Astrocyte of the spinal cord (primary cell): ENCODE measurements at places on chromosomes 1 and 21.

- peak; percentile 67 for DNase-seq
Observed at GRCh38 chr1:33986390-33987095, 122.7 kb downstream of the HMGB4 start.

GRCh38 chr1:245829826-245830225 is 675.0 kb downstream of the KIF26B start:
- DNase-seq: no peak

- no peak for DNase-seq
Observed at GRCh38 chr1:13513895-13514546, at the start of gene LRRC38. Gene LRRC38, minus strand, starts transcription at chr1:13514003. Its CDS starts 410 bp downstream, at chr1:13513593.

GRCh38 chr1:107525961-107526360 is 385.1 kb downstream of the NTNG1 start:
- DNase-seq: no peak

- peak; percentile 78 for DNase-seq
Observed at GRCh38 chr1:113930499-113931161, 1.5 kb downstream of the HIPK1 start.

DNA sequence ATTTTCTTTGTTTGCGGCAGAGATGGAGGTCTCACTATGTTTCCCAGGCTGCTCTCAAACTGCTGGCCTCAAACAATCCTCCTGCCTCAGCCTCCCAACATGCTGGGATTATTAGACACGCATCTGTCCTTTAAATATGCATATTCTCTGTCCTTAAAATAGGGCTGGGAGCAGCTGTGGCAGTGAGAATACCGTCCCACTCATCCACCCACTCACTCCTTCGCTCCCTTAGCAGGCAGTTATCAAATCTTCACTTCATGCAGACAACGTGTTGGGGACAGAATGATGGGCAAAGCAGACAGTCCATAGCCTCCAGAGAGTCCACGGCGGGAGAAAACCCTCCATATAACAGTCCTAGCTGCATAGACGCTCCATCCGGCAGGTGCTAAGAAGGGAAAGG is 179.4 kb downstream of the ZBTB18 start:
- DNase-seq: no peak

- peak; percentile 45 for DNase-seq
Observed at GRCh38 chr1:57845041-57845440, 421.2 kb upstream of the DAB1 start.
